ENCODE measurements at places on chromosomes 1 and 21.

DNA sequence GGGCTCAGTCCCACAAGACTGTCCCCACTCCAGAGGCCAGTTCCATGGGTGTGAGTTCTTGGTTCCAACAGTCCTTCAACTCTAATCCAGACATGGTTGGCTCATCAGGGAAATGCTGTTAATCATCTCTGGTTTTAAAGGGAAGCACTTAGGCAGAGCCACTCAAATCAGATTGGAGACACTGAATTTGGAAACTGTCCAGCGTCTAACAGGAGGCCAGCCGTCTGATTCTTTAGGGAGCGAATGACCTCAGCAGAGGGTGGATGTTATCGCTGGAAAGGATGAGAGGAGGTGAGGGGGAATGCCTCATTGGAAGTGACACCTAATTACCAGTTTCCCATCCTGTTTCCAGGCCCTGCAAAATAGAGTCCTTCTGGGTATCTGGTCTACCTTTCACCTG is 22.8 kb upstream of the LRRC38 start:
- DNase-seq: no peak

GRCh38 chr1:41919764-41920397 is 1.2 kb upstream of the HIVEP3 start:
- peak; percentile 64 for DNase-seq

- DNase-seq: no peak
Observed at GRCh38 chr1:21325231-21325718, 35.0 kb upstream of the ECE1 start.

GRCh38 chr1:207923561-207923960 is 12.6 kb upstream of the CD34 start:
- no peak for DNase-seq

- no peak for DNase-seq
Observed at GRCh38 chr1:25738499-25738898, 61.5 kb upstream of the SELENON start.

DNA sequence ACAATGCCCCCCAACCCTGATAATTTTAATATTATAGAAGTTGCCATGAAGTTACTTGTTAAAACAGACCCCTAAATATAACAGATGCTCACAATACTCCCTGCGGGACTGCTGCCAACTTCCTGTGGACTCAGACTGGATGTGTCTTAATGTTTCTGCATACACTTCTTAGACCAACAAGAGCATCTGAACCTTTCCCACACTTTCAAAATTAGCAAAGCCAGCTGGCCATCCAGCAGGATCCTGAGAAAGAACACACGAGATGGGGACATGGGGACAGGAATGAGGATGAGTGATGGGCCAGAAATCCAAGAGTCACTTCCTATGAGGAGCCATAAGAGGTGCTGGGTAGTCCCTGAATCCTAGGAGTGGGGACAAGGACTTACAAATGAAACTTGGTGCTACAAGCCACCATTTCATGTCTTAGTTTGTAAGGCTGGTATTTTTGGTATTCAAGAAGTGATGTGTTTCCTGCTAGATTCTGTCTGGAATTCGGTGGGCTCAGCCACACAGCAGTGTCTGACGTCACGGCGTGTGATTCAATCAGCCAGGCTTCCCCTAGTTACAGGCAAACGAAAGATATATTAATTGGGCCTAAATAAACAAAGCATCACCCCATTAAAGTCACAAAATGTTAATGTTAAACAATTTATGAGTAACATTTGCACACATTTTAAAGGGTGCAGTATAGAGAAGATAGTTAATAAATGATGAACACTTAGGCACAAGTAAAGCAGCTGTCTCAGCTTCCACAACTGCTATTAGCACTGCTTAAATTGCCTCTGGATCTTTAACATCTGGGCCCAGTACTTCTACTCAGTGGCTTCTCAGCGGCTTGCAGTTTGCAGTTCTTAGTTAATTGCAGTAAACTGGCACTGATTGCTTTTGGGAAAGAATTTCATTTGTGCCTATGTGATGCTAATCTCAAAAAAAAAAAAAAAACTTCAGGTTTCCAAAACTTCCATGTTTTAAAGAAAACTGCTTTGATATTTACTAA is 41.2 kb upstream of the RGS8 start:
- DNase-seq: no peak

GRCh38 chr1:109444346-109444745 is 18.1 kb upstream of the PSMA5 start:
- DNase-seq: no peak

DNA sequence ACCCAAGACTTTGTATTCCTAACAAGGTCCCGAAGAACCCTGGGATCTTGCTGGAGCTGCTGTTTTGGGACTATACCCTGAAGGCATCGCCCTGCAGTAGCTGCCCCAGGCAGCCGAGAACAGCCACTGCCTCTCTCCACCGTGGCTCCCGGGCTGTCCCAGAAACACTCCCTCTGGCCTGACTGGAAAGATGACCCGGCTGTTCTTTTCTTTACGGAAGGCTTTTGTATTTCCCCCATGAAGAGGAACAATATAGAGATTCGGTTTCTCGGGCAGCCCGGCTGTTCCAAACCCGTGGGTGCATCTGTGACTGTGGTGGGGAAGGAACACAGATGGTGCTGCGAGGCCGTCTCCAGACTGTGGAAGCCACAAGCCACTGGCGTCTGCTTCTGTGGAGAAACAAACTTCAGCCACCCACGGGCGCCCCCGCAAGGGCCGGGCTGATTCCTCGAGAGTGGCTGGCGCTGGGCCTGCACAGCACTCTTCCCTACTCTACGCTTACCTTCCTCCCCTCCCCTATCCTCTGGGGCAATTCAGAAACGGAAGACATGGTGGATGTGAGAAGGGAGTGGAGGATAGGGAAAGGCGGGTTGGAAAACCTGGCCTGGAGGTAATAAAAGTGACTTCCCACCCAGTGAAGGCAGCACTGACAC is 33.7 kb upstream of the VASH2 start:
- no peak for DNase-seq

GRCh38 chr1:202547215-202547614 is 163.0 kb downstream of the SYT2 start:
- no peak for DNase-seq

DNA sequence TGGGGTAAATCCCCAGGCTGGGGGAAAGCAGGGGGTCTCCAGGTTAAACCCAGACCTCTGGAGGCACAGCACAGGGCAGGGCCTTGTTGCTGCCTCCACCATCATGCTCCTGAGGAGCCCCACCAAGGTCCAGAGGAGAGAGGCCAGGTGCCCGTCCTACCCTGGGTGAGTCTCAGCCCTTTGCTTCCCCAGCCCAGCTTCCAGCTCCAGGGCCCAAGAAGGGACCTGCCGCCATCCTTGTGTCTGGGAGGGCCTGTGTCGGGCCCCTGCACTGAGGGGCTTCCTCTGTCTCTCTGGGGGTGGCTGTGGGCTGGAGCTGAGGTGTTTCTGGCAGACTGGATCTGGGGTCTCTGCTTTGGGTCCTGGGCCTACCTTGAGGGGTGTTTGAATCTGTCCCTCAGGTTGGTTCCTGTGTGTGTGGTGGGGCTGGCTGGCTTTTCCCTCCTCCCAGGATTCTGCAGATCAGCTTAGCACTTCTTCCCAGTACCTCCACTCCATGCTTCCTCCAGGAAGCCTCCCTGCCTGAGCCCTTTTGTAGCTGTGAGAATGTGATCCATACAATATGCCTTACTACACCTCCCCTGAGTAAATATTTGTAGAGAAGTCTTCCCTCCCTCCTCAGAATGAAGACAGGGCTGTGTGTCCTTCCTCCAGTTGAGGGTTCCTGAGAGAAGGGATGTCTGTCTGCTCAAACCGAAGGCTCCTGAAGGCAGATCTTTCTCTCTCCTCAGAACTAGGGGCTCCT is 6.2 kb downstream of the GPR3 start:
- no peak for DNase-seq

DNA sequence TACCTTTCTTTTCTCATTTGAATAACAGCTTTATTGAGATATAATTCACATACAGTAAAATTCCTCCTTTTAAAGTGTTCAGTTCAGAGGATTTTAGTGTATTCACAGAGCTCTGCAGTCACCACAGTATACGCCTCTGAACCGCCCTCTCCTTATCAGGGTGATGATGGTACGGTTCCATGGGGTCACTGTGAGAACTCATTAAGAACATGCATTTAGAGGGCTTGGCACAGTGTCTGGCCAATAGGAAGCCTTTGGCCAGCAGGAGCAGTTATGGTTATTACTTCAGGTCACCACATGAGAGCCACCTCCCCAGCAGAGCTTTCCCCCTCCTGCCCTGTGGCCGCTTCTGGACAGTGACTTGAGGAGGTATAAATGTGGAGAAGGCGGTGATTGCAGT is 27.3 kb downstream of the KCNQ4 start:
- no peak for DNase-seq

GRCh38 chr1:9875636-9876000 is 34.5 kb downstream of the CTNNBIP1 start:
- no peak for DNase-seq

- DNase-seq: no peak
Observed at GRCh38 chr1:60133848-60134247, 60.3 kb upstream of the C1orf87 start.

DNA sequence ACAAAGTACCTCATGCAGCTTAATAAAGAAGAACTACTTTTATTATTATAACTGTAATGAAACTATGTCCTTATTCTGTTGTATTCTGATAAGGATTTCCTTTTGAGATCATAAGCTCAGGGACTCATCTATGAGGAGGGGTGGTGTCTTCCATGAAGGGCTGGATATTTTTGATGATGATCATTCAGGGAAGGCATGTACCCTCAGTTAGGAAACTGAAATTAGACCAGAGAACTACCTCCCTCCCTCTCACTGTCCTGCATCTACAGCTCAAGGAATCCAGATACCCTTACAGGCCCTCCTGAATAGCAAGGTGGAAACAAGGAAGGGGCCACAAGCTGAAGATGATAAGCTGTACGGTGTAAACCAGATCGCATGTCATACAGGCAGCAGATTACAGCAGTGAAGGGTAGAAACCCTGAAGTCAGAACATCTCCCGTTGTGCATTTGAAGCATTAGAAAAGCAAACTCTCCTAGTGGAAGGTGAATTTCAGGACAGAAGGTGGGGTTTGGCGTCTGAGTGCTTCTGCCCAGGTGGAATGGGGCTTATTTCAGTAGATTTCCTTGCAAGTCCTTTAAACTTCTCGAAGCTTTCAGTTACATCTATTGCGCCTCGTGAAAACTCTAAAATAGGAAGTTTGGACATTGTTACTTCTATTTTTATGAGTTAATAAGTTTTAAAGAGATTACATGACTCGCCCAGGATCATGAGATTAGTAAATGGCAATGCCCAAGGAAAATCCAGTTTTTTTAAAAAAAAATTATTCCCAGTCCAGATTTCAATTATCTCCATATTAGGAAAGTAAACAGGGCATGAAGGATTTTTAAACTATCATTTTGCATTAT is 101.1 kb upstream of the HNRNPU start:
- no peak for DNase-seq

DNA sequence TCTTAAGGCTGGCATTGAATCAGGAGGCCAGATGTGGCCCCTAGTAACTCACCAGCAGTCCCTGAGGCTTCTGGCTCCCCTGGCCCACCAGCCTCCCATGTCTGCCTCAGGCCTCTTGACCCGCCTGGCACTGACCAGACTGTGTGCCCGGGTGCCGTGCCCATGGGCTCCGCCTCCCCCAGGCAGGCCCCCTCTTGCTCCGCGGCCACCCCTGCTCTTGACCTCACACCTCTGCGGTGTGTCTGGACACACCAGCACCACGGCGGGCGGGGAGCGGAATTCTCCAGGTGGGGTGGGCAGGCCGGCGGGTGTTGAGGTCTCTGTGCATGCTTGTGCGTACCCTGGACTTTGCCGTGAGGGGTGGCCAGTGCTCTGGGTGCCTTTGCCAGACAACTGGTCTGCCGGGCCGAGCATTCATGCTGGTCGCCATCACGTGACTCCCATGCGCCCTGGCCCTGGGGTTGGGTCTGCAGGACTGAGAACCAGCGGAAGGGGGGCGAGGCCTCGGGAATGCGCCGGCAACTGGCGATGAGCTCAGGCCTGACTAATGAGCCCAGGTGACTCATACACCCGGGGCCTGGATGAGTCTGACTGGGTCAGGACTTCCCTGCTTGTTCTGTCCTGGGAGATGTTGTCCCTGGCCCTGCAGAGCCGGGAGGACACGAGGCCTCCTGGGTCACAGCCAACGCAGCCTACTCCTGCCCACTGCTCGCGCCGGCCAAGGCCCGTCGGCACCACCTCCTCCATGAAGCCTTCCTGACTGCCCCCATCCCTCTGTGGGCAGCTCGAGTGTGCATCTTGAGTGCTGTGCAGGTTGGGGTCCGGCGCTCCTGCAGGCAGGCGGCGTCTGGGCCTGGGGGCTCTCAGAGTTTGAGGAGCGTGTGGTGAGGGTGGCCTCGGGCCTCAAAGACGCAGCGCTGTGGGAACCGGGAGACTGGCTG is 22.6 kb downstream of the COL18A1 start:
- no peak for DNase-seq

- DNase-seq: no peak
Observed at GRCh38 chr21:44027607-44028286, 15.6 kb downstream of the TRAPPC10 start.

GRCh38 chr1:239225396-239225795 is 161.0 kb upstream of the CHRM3 start:
- DNase-seq: no peak

DNA sequence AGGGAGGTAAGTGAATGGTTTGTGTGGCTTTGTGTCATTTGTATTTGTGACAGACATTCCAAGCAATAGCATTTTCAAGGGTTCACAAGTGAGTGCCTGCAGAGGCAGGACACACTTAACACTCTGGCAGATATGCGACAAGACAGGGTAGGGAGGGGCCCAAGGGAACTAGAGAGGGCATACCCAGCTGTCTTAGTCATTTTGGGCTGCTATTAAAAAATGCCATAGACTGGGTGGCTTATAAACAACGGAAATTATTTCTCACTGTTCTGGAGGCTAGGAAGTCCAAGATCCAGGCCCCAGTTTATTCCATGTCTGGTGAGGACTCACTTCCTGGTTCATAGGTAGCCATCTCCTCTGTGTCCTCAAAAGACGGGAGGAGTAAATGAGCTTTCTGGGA is 137.4 kb downstream of the FGGY start:
- DNase-seq: no peak

- DNase-seq: no peak
Observed at GRCh38 chr1:185152187-185152767, 4.5 kb downstream of the TRMT1L start.

DNA sequence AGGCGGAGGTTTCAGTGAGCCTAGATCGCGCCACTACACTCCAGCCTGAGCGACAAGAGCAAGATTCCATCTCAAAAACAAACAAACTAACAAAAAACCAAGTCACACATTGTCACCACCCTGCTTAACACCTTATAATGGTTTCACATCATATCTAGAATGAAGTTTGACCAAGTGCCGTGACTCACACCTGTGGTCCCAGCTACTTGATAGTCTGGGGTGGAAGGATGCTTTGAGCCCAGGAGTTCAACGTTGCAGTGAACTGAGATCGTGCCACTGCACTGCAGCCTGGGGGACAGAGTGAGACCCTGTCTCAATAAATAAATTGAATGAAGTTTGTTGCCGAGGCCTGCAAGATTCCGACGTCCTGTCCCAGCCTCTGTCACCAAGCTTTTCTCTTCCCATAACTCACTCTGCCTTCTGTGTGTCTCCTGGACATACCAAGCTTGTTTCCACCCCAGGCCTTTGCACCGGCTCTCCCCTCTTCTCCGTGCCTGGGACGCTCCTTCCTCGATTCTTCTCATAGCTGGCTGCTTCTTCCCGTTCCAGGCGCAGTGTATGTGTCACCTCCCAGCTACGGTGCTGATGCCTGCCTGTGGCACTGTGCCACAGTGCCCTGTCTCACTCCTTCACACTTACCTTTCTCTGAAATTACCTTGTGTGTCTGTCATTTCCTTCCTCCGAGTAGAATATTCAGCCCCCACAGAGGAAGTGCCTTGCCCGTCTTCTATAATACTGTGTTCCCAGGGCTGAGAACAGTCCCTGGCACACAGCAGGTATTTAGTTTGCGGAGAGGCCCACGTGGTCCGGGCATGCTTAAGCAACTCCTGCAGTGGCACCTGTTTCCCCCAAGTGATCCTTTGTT is 3.8 kb upstream of the SELENON start:
- DNase-seq: no peak

Data from T-helper 1 cell (primary cell).